ENCODE measurements at places on chromosomes 6 and 20.

- no peak for DNase-seq
Measured at GRCh38 chr6:142421285-142422117, 119.7 kb downstream of the ADGRG6 start.

GRCh38 chr6:3753228-3753835 is 1.8 kb upstream of the PXDC1 start:
- DNase-seq, result no peak

DNA sequence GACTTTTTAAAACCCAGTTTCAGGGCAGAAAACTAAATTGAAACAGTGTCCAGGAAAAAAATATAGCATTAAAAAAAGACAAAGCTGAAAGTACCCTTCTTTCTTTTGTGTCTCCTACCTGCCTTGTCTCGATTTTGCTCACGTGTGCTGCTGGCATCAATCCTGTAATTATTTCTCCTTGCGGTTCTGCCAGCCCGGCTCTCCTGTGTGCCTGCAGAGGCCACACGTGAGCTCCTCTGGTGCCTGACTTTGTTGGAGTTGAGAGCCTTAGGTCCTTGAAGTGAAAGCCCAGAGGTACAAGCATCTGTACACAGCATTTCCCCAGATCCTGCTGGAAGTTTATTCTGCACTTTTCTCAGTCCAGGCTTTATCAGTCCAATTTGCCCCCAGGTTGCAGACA is 36.5 kb downstream of the GHRH start:
- no peak for DNase-seq

DNA sequence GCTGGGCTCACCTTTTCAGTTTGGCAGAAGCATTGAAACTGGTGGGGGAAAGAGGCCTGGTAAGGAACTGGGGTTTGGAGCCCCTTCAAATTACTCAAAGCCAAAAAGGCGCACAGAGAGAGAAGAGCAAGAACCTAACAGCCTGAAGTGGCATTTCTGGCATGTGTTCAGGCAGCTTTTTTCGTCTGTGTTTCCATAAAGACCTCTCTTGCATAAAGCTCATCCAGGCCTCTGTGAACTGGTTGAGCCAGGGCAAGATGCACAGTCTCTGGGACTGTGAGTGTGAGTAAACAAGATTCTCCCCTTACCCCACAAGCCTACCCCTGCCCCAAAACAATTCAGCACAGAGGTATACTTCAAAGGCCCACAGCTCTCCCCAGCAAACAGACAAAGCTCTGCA is 167.8 kb downstream of the QRSL1 start:
- no peak for DNase-seq

GRCh38 chr6:147046141-147046877 is 157.9 kb upstream of the STXBP5 start:
- no peak for DNase-seq
